ENCODE measurements at places on chromosomes 7 and 10.
A peak's percentile ranks its signal among the peaks of the same experiment; 100 is the strongest.

DNA sequence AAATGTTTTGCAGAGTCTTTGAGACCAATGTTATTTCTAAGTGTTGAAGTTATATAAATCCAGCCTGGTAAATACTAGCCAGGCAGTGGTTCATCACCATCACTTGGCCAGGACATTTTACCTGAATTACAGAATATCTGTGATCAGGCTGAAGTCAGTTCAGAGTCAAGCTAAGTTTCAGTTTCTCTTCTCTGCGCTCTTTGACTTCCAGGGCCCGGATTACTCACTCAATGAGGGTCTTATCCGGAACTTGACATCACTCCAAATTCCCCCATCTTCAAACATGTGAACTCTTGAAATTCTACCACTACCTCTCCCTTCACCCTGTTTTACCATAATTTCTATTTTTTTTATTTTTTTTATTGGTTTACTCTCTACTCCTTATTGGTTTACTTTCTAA is 36.6 kb upstream of the CCAR1 start:
- DNase-seq = peak; percentile 32

DNA sequence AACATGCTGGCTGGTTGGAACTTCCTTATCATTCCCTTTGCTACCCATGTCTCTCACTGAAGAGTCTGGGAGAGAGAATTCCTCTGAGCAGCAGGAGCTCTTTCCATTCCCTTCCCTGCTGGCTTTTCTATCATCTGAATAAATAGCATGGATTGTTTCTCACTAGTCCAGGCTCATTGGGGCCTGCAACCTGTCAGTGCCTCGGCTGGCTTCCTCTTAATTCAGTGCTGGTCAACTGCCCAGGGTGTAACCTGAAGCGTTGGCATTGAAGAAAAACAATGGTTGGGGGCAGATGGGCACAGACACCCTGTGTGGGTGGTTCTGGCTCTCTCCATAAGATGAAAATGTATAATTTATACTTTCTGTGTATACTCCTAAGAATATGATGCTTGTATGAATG is 155.6 kb downstream of the ANLN start:
- DNase-seq = no peak

DNA sequence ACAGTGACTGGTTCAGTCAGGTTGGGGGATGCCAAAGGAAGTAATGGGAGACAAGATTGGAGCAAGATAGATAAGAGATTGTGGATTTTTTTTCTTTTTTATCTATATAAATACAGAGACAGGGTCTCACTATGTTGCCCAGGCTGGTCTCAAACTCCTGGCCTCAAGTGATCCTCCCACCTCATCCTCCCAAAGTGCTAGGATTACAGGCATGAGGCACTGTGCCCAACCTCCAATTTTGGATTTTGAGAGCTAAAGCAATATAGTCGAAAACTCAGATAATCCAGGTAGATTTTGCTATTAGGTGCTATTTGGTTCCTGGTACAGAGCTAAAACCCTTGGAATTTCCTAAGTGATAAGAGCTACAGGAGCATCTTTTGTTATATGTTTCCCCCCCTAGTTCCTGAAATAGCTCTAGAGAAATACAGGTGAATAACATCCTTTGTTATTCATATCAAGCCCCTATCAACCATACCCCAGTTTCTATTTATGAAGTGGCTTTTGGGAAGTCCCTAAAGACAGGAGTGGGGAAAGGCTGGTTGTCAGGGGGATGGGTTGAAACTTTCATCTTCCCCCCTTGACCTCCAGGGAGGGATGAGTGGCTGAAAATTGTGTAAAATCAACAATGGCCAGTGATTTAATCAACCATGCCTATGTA is 151.2 kb downstream of the CFTR start:
- DNase-seq = no peak

GRCh38 chr10:89391907-89392756 is at the start of gene IFIT1:
IFIT1 (plus strand) TSS chr10:89392623; CDS start chr10:89392713, 90 bp downstream.
- peak; percentile 77 for DNase-seq

DNA sequence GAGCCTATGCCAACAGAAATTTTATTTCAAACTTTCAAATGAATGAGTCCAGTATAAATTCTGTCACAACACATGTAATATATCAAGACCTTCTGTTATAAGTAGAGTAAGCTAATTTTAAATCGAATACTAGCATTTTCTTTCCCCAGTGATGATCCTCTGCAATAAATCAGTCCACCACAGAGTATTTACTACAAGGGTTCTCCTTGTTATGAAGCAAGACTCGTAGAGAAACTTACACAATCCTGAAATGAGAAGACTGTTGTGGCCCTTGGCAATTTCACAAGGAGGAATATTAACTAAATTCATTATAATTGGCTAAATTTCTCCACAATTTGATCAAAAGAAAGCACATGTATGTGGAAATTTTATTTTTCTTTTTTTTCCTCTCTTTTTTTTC is 312.4 kb upstream of the DGKB start:
- DNase-seq = no peak

All from CD4-positive, alpha-beta T cell treated with Interleukin-2 at 100 ng/mL for 4 hours (primary cell).